ENCODE measurements at places on chromosomes 2 and 18.

DNA sequence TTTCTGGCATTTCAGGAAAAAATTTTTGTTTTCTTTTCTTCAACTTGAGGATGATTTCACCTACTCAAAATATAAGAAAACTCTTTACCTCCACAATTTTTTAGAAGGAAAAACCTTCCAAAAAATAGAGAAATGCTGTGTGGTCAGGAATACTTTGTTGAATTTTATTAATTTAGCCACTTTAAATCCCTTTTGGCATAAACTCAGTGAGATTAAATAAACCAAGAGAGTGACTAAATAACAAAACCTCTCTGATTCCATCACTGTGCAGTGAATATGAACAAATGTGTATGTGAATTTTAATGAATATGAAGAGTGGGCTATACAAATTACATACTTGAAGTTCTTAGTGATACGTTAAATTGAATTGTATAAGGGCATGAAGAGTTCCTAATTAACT lies 25.8 kb upstream of the CYTIP start:
- no peak for DNase-seq

- no peak for DNase-seq
These were observed 24.3 kb downstream of the TACR1 start for GRCh38 chr2:75174981-75175380.

GRCh38 chr2:119428488-119429224 lies 3.0 kb upstream of the TMEM37 start:
- no peak for DNase-seq

GRCh38 chr2:55859875-55860274 lies 63.7 kb downstream of the EFEMP1 start:
- DNase-seq: no peak

DNA sequence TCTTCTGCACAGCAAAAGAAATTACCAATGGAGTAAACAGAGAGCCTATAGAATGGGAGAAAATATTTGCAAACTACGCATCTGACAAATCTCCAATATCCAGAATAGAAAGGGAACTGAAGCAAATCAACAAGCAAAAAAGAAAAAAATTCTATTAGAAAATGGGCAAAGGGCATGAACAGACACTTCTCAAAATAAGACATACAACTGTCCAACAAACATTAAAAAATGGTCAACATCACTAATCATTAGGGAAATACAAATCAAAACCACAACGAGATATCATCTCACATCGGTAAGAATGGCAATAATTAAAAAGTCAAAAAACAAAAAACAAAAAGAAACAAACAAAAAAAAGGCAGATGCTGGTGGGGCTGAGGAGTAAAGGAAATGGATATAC lies 356.4 kb downstream of the ADCYAP1 start:
- no peak for DNase-seq

GRCh38 chr2:67258831-67259230 lies 138.3 kb upstream of the ETAA1 start:
- DNase-seq: no peak
